ENCODE measurements at places on chromosomes 6 and 20. TPM values are rescaled to one million over a fixed set of nuclear protein-coding genes. Genes with fewer than 3 reads are reported as not detected.

GRCh38 chr6:85496009-85496579, 46.2 kb downstream of the NT5E start:
- no peak for DNase-seq

- DNase-seq = no peak
These were observed 223.3 kb upstream of the ZNF217 start for GRCh38 chr20:53816872-53817398.

DNA sequence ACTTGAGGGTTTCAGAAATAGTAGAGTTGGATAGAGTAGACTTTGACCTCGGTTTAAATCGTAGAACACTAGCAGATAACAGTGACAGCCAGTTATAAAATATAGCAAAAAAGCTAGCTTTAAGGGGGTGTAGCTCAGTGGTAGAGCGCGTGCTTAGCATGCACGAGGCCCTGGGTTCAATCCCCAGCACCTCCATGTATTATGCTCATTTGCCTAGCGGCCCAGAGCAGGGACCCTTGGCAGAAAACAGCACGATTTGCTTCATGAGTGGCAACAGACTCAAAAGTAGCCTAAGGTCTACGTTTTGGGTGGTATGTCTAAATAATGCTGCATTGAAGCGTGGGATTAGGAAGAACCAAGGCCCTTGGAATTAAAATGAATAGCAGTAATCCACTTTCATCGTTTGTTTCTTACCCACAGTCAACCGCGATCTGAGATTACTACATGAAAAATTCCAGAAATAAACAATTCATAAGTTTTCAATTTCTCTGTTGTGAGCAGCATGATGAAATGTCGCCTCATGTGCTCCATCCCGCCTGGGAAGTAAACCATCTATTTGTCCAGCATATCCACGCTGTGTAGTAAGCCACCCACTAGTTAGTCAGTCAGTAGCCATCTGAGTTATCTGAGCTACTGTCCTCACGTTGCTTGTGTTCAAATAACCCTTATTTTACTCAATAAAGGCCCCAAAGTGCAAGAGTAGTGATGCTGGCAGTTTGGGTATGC, 184.9 kb downstream of the GPX5 start:
- no peak for DNase-seq

DNA sequence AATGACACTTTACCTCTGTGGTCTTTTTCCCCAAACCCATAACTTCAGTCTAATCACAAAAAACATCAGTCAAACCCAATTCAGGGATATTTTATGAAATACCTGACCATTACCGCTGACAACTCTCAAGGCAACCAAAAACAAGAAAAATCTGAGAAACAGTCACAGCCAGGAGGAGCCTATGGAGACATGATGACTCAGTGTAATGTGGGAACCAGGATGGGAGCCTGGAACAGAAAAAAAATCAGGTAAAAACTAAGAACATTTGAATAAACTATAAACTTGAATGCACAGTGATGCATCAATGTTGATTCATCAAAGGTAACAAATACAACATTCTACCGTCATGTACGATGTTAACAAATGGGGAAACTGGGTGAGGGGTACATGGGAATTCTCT, 84.1 kb upstream of the TSHZ2 start:
- DNase-seq = no peak

- DNase-seq = no peak
These were observed 105.6 kb downstream of the ELOVL4 start for GRCh38 chr6:79841577-79842375.

- DNase-seq = no peak
These were observed 312.7 kb upstream of the TBX18 start for GRCh38 chr6:85077098-85077497.

- no peak for DNase-seq
These were observed 144.3 kb upstream of the ZNF184 start for GRCh38 chr6:27617046-27617687.

DNA sequence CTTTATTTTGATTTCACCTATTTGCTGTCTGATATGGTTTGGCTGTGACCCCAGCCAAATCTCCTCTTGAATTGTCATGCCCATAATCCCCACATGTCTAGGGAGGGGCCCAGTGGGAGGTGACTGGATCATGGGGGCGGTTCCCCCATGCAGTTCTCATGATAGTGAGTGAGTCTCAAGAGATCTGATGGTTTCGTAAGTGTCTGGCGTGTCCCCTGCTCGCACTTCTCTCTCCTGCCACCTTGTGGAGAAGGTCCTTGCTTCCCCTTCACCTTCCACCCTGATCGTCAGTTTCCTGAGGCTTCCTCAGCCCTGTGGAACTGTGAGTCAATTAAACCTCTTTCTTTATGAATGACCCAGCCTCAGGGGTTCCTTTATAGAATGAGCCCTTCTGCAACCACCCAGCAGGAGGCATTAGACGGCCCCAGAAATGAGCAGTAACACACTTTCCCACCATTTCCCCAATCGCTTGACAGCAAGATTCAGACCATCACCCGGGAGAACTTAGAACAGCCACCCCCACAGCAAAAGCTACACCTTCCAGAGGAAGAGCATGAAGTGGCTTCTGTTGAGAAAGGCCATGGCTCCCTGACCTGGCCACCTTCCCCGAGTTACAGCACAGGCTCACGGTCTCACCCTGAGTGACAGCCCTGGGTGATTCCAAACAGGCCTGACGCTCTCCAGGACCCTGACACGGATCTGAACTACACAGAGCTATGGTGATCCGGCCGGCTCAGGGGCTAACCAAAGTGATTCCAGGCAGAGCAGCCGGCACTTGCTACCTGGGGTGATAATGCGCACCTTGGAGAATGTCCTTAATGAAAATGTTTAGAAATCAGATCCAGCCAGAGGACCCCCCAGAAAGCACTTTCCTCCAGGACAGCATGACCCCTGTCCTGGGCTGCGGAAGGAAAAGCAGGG, 131.2 kb upstream of the CDH4 start:
- no peak for DNase-seq

- no peak for DNase-seq
These were observed 148.6 kb upstream of the MLIP start for GRCh38 chr6:53962646-53963045.

DNA sequence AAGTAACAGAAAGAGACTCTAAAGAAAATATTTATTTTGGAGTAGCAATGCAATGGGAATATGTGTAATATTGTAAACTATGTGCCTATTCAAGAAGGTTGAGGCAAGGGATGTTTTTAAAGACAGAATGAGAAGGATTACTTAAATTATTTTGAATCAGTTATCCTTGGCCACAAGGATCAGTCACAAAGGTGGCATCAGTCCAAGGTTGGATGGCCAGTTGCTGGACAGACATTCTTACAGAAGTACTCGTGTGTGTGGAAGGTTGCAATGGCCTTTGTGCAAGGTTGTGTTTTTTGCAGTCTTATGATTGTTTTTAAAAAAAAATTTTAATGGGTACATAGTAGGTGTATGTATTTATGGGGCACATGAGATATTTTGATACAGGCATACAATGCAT, 2.0 kb downstream of the QRSL1 start:
- DNase-seq = no peak

DNA sequence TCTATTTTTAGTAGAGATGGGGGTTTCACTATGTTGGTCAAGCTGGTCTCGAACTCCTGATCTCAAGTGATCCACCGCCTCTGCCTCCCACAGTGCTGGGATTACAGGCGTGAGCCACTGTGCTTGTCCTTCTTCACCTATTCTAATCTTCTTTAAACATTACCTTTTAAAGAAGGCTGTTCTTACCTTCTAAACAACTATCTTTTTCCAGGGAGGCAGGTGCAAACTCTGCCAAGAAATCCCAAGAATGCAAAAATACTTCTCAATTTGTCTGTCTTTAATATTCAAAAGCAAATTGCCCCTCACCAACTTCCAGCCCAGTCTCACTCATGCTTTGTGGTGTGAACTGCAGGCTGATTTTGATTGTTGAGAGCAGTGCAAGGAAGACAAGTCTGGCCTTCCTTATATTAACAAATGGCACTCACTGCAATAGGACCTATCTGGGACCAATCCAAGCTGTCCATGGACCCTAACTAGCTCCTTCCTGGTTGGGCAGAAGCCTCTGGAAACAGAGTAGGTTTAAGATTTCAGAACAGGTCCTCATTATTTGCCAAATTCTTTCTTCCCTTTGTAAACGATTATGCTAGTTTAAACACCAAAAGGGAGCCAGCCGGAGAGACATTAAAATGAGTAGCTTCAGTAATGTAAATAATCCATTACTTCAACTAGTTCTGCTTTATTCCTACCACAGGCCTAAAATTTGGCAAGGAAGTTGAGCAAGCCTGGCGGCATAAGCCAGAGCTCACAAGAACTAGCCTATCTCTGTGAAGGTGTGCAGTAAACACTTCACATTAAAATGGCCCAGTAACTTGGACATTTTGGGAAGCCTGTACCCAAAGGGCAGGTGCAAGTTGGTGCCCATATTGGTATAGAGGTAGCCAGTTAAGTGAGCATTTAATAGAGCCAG, 1.6 kb downstream of the SCAND1 start:
- no peak for DNase-seq

DNA sequence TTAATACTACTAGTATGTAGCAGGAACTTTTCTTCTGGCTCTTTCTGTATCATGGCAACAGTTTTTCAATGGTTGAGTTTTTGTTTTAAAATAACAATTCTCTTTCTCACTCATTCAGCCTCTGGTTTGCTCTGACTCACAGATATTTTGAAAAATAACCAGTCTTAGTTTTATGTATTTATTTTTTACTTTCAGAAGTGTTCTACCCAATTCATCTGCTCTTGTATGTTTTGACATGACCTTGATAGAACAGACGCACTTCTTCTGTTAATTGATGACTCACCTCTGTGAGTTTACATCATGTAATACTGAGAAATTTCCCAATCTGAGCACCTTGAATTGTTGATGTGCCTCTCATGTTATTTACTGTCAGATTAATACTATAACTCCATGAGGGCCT, 178.9 kb downstream of the SASH1 start:
- DNase-seq = no peak

GRCh38 chr6:90136176-90136575, 160.5 kb downstream of the BACH2 start:
- DNase-seq = no peak

DNA sequence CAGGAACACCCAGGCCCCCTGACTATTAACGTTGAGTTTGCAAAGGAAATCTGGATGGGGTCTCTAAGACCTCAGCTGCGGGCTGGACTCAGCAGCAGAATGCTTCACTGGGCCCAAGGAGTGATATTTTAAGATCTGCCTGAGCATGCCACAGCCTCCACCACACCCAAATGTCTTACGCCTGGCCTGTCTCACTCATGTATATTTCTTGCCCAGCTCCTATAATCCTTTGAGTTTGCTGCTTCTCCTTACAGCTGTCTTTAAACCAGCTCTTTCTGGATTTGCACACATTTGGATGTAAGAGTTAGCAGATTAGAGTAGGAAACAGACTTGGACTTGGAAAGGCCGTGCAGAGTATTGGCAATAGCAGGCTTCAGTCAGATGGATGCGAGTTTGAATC, 16.4 kb downstream of the CASS4 start:
- DNase-seq = no peak

GRCh38 chr6:136696783-136697364, 95.4 kb downstream of the MAP3K5 start:
- no peak for DNase-seq

GRCh38 chr20:8933381-8933807, 135.5 kb upstream of the PLCB4 start:
- DNase-seq = no peak

- DNase-seq = no peak
These were observed 288.3 kb upstream of the ZNF337 start for GRCh38 chr20:25984933-25985332.

DNA sequence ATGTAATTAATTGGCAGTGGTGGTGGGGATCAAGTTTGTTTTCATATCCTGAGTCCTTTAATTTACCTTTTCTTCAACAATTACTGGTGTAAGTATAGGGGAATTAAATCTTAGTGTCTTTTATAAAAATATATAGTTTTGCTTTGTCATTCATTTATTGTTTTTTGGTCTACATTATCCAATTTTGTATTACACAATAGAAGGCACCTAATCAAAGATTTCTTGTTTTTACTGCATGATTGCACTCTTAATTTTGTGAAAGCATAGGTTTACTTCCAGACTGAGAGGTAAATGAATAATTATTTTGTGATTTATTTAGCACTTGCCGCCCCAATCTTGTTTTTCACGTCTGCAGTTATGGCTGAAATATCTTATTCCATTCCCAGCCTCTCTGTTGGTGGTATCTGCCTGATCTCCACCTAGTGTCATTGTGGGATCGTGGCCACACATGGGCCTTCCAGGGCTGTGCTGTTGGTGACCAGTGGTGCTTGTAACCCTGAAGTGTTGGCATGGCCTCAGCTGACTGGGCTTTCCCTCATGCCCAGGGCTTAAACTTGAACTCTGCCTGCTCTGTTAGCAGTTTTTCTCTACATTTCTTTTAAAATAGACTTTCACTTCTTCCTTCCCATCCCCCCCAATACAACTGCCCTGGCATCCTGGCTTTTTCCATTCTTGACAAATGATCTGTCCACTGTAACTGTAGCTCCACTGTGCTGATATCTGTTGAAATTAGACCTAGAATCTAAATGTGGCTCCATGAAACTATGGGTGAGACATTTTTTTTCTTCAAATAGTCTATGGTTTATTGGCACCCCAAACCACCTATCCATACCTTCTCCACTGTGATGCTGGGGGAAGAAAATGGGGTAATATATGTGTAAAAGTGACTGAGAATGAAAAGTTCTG, 24.8 kb downstream of the E2F3 start:
- DNase-seq = no peak

DNA sequence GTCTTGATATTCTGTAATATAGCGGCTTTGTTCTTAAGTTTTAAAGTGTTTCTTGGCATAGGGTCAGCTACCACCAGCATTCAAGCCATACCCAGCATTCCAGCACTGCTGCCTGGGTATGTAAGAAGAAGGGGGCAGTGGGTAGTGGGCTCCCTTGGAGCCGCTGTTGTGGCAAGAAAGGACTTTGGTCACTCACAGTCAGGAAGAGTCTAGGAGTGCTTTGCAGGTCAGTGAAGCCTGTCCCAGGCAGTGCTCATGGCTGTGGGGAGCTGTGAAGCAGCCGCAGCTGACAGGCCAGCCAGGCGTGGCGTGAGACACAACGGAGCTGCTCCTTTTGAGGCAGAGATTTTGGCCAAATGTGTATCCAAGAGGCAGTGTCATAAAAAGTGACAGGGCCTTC, 512.0 kb downstream of the CDKAL1 start:
- DNase-seq = no peak

- no peak for DNase-seq
These were observed 42.0 kb downstream of the LCA5 start for GRCh38 chr6:79495246-79495645.

- DNase-seq = no peak
These were observed at the start of gene ENPP3 for GRCh38 chr6:131636880-131637792. ENPP3 (plus strand) TSS chr6:131637302; CDS start chr6:131637385, 83 bp downstream.

The RBBP9 gene
- 26.5 TPM for total RNA-seq

The C20orf141 gene
- not detected for total RNA-seq

The PHF3 gene
- total RNA-seq = 99.1 TPM

The STK4 gene
- total RNA-seq = 37.5 TPM

The GSTA3 gene
- not detected for total RNA-seq

The CLVS2 gene
- total RNA-seq = 34.2 TPM

The CCNC gene
- total RNA-seq = 92.1 TPM

The KCNK17 gene
- total RNA-seq = 0.41 TPM

The SNAP25 gene
- total RNA-seq = 140 TPM

The SLC4A11 gene
- under 0.01 TPM for total RNA-seq

The OR2B6 gene
- not detected for total RNA-seq

The ARMH2 gene
- total RNA-seq = not detected

The DLK2 gene
- total RNA-seq = 8.6 TPM

The PAK5 gene
- 33.0 TPM for total RNA-seq

The RNF39 gene
- total RNA-seq = not detected

The PRSS16 gene
- 0.41 TPM for total RNA-seq
